ENCODE measurements at places on chromosomes 1 and 21. TPM values are rescaled to one million over a fixed set of nuclear protein-coding genes. Genes with fewer than 3 reads are reported as not detected.

POGZ gene
- total RNA-seq: 18.0 TPM

DIO1 gene
- not detected for total RNA-seq

OR2L2 gene
- total RNA-seq: under 0.01 TPM

OR14K1 gene
- total RNA-seq: not detected

TRNP1 gene
- 62.3 TPM for total RNA-seq

MFSD2A gene
- total RNA-seq: 4.9 TPM

EXOSC10 gene
- total RNA-seq: 62.9 TPM

CCDC30 gene
- 0.55 TPM for total RNA-seq

PADI2 gene
- total RNA-seq: not detected

HAX1 gene
- total RNA-seq: 146 TPM

S100A3 gene
- 2.2 TPM for total RNA-seq

HPDL gene
- 3.0 TPM for total RNA-seq

RYR2 gene
- not detected for total RNA-seq

C1orf94 gene
- 0.12 TPM for total RNA-seq

CCDC28B gene
- total RNA-seq: 10.8 TPM

FAM151A gene
- not detected for total RNA-seq

ARTN gene
- 0.50 TPM for total RNA-seq

GUCA2B gene
- not detected for total RNA-seq

RAB7B gene
- total RNA-seq: 6.3 TPM

SPRR2B gene
- not detected for total RNA-seq

REN gene
- total RNA-seq: 0.77 TPM

ZMYM4 gene
- 37.7 TPM for total RNA-seq

LCE3D gene
- total RNA-seq: not detected

HCRTR1 gene
- not detected for total RNA-seq

WLS gene
- 154 TPM for total RNA-seq

CORT gene
- total RNA-seq: not detected

AMY1B gene
- total RNA-seq: not detected

LCE1C gene
- total RNA-seq: not detected

KIAA0319L gene
- total RNA-seq: 59.4 TPM

FHAD1 gene
- total RNA-seq: 0.55 TPM

LRRC53 gene
- not detected for total RNA-seq

MRPL37 gene
- total RNA-seq: 42.6 TPM

FAM72C gene
- 0.25 TPM for total RNA-seq

SV2A gene
- total RNA-seq: 39.7 TPM

TDRD5 gene
- under 0.01 TPM for total RNA-seq

ATAD3A gene
- 79.5 TPM for total RNA-seq

NUP133 gene
- total RNA-seq: 42.2 TPM

ERICH3 gene
- total RNA-seq: not detected

Data from uterine smooth muscle cell (primary cell).